CD4-positive, alpha-beta T cell treated with Interleukin-2 at 100 ng/mL for 4 hours (primary cell): ENCODE measurements at places on chromosomes 2 and 18.

- DNase-seq: no peak
These were observed 102.3 kb downstream of the SGPP2 start for GRCh38 chr2:222526480-222527277.

DNA sequence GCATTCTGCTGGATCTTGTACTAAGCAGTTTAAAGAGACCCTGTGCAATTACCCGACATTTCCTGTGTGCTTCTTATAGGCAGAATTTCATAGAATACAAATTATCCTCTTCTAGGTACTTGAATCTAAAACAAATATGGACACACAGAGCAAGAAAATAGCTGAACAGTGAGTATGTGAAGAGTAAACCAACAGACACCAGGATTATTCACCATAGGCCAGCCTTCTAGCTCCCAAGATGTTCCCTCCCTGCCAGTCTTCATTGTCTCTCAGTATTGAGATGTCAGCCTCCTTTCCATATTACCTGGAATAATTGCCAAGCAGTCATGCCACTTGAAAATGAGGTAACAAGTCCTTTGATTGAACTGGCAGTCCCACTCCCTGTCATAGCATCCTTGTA is 187.1 kb downstream of the PTPRM start:
- DNase-seq: no peak

DNA sequence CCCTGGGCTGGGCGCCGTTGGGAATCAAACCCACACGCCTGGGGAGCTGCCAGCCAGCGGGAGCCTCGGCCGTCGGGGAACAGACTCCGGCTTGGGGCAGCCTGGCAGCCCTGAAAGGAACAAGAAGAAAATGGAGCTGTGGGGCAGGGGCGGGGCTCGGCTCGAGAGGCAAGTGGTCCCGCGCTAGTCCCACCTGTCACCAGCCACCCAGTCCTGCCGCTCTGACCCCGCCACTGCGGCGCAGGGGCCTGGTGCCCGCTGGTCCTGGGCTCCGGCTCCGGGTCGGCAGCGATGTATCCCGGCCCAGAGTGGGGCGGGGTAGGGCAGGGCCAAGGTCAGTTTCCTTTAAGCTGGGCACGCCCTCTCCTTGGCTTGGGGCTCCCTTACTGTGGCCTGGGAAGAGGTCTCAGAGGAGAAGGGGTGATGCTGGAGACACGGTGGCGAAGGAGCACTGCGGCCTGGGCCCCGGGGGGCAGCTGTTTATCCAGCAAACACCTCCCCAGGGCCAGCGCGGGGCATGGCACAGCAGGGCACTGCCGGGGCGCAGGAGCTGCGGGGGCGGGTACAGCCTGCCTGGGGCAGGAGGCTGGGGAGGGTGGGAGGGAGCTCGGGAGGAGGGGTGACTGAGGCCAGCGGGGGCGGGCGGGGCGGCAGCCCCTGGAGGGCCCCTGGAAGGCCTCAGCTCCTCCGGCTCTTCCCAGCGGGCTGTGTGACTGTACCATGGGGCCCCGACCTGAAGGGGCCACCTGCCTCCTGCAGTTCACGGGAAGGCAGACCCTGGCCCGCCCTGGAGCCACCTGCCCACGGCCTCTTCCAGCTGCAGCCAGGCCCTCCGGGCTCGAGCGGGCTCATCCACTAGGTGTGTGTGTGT is 15.6 kb downstream of the ODC1 start:
- no peak for DNase-seq

DNA sequence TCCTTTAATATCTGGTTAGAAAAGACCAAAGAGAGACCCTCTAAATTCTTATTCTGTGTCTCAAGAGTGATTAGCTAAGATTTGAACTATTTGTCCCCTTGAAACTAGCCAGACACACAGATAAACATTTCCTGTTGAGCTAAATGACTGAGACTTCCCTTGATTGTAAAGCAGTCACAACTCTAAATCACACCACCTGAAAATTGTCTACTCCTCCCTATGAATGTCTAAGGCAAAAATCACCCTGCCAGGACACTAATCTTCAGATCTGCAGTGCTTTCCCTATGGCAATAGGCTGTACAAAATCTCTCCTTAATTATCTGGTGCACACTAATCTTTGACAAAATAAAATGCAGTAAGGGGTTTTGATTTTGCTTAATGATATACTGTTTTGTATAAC is 200.5 kb upstream of the GULP1 start:
- no peak for DNase-seq

GRCh38 chr2:15874321-15874720 is 66.0 kb upstream of the MYCN start:
- no peak for DNase-seq

GRCh38 chr2:205684871-205685313 is 2.6 kb downstream of the NRP2 start:
- no peak for DNase-seq

GRCh38 chr2:16661526-16661925 is 4.1 kb downstream of the CYRIA start:
- no peak for DNase-seq

DNA sequence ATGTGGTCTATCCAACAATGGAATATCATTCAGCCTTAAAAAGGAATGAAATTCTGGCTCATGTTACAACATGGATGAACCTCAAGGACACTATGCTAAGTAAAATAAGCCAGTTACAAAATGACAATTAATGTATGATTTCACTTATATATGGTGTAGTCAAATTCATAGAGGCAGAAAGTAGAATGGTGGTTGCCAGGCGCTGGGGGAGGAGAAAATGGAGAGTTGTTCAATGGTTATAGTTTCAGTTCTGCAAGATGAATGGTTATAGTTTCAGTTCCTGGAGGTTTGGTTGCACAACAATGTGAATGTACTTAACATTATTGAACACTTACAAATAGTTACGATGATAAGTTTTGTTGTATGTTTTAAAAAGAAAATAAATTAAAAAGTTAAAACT is 79.2 kb upstream of the IL1R2 start:
- no peak for DNase-seq

- DNase-seq: no peak
These were observed 105.0 kb upstream of the ZFP36L2 start for GRCh38 chr2:43331422-43331821.

GRCh38 chr2:180542511-180542910 is 437.9 kb upstream of the UBE2E3 start:
- DNase-seq: no peak

DNA sequence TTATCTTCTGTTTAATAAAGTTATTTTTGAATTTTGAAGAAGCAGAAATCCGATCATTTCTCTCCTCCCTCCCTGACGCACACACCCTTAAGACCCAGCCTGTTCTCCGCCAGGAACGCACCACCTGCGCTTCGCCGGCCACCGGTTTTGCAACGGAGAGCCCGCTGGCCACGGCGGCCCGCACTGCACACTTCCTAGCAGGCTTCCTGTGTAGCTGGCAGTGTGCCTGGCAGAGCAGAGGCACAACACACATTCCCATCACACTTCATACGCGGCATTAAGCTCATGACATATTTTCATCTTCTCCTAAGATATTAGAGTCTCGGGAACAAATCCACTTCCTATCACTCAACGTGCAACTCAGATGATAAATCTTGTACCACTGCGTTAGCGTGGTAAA is 148.0 kb downstream of the HDAC4 start:
- DNase-seq: no peak

GRCh38 chr2:118687698-118688097 is 159.8 kb downstream of the EN1 start:
- no peak for DNase-seq

DNA sequence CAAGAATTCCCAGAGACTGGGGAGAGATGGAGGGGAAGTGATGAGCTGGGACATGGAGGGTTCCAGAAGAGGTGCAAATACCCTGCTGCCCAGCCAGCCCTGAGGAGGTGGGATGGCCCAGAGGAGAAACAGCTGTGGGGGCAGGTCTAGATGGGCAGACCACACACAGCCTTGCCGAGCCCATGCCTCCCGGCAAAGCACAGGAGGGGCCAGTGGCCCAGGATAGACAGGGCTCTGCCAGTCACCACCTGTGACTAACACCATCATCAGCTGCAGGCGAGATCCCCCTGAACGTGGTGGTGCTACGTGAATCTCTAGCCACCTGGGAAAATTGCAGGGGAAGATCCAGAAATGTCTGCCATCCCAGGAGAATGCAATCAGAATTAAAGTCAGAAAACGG is 39.4 kb downstream of the SCTR start:
- no peak for DNase-seq

- no peak for DNase-seq
These were observed 94.1 kb downstream of the BCL2 start for GRCh38 chr18:63225434-63225833.

DNA sequence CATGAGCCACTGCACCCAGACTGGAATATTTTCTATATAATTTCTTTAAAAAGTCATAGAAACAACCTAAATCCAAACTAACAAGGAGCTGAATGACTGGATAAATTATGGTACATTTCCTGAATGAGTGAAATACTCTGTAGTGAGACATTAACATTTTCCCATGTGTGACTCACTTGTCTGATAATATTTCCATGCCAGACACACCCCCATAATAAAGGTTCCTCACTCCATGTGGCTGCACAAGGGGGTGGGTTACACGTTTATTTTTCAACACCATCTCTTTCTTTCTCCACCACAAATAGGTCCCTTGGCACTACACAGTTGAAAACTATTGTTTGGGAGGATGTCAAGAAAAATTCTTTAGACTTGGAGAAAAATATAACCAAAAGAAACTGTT is 266.3 kb upstream of the LYPD1 start:
- no peak for DNase-seq

DNA sequence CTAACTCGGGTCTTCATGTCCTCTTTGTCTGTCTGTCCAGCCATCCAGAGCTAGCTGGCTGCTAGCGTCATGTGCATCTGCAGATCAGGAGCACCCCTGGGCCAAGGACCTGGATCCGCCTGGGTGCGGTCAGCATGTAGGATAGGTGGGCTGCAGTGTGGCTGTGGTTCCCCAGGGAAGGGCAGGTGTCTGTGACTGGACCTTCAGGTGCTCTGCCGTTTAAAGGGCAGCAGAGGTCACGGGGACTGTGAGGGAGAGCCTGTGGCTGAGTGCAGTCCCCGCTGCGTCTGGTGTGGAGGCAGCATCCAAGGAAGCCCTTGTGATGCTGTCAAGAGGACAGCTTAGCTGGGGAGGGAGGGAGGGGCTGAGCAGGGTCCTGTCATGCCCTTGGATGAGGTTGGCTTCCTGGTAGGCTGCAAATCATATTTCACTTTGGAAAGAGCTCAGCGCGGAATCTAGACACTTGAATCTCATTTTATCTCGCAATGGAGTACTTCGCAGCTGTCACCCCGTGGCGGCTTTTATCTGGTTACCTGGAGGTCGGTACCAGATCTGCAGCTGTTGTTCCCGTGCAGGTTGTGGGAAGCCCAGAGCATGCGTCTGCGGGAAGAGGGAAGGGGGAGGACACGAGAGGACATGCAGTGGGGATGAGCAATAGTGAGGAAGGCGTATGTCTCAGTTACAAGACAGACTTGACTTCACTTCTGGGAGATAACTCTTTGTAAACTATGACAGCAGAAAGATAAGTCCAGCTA is 5.9 kb upstream of the RALB start:
- DNase-seq: no peak

- DNase-seq: no peak
These were observed 2.3 kb upstream of the PLEK start for GRCh38 chr2:68362749-68363148.

GRCh38 chr2:172588931-172589330 is 33.0 kb downstream of the PDK1 start:
- DNase-seq: no peak

DNA sequence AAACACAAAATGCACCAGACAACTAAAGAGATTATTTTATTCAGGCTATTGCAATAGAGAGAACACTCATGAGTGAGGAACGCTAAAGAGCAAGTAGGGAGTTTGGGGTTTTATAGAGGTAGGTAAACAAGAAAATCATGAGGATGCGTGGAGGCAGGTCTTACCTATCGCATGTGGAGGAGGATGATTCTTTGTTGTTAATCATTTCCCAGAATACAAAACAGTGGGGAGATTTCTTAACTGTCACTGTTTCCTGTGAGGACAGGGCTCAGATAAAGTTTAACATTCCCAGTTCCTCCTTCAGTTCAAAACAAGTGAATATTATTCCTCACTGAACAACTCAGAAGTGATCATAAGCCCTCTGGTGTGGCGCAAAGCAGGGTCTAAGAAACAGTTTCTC is 156.1 kb upstream of the MGAT5 start:
- DNase-seq: no peak

DNA sequence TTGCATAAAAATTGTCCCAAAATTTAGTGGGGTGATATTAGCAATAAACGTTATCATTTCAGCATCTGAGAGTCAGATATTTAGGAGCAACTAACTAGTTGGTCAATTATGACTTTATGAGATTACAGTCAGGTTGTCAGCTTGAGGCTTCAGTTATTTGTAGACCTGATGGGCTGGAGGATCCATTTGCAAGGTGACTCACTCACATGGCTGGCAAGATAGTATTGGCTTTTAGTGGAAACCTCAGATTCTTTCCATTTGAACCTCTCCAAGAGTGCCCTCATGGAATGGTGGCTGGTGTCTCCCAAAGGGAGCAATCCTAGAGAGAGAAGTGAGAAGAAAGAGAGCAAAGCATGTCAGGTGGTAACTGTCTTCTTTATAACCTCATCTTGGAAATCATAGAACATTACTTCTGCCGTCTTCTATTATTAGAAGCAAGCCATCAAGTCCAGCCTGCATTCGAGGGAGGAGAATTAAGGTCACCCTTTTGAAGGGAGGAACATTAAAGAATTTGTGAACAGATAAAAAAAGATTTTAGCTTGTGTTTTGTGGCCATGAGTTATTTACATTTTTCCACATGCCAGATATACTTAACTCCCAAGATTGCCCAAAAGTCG is 92.5 kb downstream of the HAUS1 start:
- DNase-seq: no peak

- no peak for DNase-seq
These were observed 5.7 kb downstream of the SMC6 start for GRCh38 chr2:17747684-17748452.

DNA sequence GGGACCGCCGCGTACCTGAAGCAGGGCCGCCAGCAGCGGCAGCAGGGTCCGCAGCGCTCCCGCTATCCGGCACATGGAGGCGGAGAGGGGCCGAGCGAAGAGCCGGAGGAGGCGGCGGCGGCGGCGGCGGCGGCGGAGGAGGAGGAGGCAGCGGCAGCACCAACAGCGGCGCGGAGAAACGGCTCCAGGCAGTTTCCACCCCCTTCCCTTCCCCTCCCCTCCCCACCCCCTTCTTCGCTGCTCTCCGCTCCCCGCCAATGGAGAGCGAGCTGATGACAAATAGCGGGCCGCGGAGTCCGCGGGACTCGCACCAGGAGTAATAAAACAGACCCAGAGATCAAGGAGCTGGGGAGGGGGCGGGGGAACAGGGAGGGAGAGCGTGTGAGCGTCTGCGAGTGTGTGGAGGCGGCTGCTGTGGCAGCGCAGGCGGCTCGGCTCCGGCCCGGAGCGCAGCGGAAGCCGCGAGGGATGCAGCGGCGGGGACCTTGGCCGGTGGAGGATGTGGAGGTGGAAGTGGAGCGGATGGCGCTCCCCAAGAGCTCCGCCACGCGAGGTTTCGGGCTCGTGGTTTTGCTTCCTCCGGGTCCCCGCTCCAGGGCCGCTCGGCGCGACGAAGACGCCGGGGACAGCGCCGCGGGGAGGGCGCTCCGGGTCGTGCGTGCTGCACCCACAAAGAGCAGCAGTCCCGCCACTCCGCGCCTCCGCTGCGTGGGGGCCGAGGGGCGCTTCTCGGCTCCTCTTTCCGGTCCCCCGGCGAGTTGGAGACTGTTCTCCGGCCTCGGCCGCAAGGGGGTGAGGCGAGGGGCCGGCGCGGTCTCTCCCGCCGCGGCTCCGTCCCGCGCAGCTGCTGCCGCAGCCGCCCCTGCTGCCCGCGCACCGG is at the start of gene CDH2:
Gene CDH2 (minus strand): TSS at position 183 of the 880 bp plus-strand sequence. CDS start 108 bp downstream, at position 75.
- no peak for DNase-seq
